Daoy (cell line): ENCODE measurements at places on chromosomes 4 and X. TPM values are rescaled to one million over a fixed set of nuclear protein-coding genes. Genes with fewer than 3 reads are reported as not detected.

- peak; percentile 59 for DNase-seq
Measured at GRCh38 chr4:133969202-133969848, 232.3 kb downstream of the PABPC4L start.

GRCh38 chrX:69148946-69149345 is 16.3 kb downstream of the PJA1 start:
- DNase-seq: no peak

DNA sequence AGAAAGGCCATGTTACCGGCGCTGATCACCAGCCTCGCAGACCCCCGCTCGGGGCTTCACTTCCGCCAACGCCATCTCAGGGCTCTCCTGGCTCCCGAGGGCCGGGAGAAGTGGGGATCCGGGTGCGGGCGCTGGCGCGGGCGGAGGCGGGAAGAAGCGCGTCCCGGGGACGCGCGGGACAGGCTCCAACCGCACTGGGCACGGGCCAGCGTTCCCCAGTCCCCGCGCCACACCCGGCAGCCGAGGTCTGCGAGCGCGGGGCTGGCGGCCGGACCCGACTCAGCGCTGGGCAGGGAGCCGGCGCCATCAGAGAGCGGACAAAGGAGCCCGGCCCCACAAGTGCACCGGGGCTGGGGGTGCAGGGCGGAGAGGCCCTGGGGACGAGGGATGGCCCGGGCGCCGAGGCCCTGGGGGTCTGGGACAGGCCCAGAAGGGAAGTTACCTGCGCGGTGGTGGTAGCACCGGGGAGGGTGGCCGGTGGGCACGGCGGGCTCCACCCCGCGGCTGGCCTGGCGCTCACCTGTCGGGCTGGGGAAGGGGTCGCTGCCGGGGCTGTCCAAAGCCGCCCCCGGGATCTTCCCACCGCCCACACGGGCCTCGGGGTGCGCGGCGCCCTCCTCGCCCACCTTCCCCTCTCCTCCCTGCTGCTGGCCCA is 449 bp downstream of the CTPS2 start:
- DNase-seq: peak; percentile 5

Gene FGFRL1
- total RNA-seq: 35.5 and 40.6 TPM in 2 replicates
